ENCODE measurements at places on chromosomes 7 and 10.
A peak's percentile ranks its signal among the peaks of the same experiment; 100 is the strongest.

GRCh38 chr7:45130910-45131309 is 19.4 kb upstream of the TBRG4 start:
- DNase-seq: no peak

DNA sequence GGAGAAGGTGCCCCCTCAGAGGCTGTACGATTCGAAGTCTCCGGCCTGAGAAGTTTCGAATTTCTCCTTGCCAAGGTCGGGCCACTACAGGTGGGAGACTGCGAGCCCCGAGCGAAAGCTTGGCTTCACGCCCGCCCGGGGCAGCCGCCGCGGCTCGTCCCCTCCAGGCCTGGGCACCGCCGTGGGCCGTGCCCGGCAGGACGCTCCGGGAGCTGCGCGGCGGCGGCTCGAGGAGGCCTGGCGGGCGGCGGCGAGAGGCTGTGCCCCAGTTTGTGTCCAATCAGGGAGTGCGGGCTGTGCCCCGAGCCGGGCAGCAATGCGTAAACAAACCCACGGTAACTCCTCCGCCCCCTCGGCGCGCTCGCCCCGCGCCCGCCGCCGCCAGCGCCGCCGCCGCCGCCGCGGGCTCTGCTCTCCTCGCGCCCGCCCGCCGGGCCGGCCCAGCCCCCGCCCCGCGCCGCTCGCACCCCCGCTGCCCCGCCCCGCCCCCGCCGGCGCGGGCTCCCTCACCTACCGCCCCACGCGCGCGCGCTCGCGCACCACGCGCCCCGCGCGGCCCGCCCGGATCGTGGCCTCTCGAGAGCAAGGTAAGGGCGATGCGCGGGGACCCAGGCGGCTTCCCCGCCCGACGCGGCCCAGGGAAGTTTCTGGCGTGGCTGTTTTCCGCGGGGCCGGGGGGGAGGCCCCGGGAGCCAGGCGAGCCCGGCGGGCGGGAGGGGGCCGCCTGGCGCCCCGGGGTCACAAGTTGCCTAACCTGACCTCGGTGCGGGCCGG is 57.8 kb upstream of the PCGF5 start:
- DNase-seq: peak; percentile 32

DNA sequence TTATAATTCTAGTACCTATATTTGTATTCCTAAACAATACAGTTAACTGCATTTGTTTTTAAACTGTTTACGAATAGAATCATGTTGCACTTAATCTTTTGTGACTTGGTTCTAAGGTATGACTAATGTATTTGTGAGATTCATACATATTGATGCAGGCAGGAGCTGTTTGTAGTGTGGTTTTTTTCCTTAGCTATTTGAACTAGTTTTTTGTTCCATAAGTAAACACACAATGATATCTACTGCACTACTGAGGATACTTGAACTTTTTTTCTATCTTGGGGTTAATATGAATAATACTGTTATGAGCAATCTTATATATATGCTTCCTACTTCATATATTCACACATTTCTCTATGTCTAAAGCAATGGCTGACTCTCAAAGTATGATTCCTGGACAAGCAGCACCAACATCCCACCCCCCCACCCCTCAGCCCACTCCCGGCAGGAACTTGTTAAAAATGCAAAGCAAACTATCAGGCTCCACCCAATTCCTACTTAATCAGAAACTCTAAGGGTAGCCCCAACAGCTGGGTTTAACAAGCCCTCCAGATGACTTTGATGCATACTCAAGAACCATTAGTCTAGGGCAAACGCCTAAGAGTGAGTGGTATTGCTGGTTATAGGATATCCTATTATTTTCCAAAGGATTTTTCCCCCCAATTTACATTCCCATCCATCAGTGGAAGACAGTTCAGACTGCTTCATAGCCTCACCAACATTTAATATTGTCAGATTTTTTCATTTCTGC is 25.8 kb downstream of the BRAF start:
- DNase-seq: no peak

- no peak for DNase-seq
Observed at GRCh38 chr7:134184767-134185166, 57.6 kb downstream of the LRGUK start.

- DNase-seq: no peak
Observed at GRCh38 chr10:32169556-32169955, 113.3 kb upstream of the KIF5B start.

DNA sequence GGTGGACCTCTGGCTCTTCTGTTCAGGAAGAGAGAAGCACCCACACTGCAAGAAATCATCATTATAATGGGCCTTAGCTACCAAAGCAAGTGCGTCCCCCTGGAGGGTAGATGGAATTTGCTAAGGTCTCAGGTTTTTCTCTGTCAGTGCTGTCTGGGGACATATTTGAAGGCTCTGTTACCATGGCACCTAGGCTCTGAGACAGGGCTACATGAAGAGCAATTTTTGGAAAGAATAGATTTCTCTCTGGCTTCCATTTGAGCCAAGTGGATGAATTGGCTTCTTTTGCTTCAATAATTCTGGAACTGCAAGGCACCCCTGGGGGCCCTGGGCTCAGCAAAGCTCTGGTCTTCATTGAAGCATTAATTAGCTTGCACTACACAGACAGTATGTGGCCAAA is 349.1 kb upstream of the GALNT17 start:
- no peak for DNase-seq

DNA sequence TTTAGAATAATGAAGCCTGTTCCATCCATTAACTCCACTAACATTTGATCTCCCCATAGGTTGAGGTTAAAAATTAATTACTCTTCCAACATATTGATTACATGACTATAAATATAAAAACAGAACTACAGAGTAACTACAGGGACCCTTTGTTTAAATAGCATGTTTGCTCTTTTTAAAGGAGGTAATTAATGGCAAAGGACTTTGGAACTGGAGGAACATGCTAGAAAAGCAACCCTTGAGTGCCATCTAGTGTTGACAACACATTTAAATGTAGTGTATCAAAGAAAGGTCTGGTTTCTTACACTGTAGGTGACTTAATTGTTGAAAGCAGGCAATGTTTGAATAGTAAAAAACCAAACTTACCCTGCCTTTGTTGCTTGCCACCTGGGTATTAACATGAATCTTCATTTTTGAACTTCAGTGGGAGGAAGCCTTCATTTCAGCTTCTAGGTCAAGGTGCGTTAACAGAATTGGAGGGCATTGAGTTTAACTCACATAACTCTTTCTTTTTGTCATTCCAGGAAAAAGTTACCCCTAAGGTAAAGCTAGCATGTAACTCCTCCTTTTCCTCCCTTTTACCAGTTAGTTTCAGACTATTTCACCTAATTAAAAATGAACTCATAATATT is 52.6 kb upstream of the CAPZA2 start:
- peak; percentile 79 for DNase-seq

GRCh38 chr10:123563581-123563855 is 102.6 kb upstream of the GPR26 start:
- no peak for DNase-seq

- no peak for DNase-seq
Observed at GRCh38 chr7:149884016-149884415, 10.2 kb downstream of the ATP6V0E2 start.

DNA sequence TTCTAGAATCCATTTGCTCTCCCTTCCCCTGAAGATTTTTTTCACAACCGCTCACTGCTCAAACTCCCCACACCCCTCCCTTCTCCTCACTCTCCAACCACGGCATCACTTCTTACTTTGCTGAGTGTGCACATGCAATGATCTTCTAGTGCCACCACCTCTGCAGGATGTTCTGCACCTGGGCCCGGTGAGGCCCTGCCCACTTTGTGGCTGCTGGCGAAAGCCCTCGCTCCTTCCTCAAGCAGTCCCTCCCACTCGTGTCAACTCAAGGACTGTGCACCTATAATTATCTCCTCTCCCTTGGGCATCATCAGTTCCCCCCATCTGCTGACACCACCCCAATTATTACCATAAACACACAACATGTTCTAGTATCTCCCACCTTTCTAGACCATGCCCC is 91.0 kb upstream of the LANCL2 start:
- no peak for DNase-seq

- no peak for DNase-seq
Observed at GRCh38 chr7:149753375-149754233, 19.8 kb downstream of the ZNF467 start.

DNA sequence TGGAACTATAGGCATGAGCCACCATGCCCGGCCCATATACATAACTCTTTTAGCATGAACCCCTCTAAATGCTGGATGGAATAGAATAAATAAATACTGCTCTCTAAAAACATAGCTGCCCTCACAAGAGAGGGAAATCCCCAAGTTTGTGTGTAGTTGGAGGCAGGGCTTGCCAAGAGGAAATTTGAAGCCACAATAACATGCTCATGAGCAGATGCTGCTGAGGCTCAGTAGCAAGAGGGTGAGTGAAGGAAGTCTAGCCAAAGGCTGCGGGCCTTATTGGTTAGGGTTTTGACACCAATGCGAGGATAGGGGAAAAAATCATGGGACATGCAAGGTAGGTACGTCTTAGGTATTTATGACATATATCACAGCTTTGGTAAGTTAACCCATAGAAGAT is 17.3 kb downstream of the TPK1 start:
- DNase-seq: no peak

DNA sequence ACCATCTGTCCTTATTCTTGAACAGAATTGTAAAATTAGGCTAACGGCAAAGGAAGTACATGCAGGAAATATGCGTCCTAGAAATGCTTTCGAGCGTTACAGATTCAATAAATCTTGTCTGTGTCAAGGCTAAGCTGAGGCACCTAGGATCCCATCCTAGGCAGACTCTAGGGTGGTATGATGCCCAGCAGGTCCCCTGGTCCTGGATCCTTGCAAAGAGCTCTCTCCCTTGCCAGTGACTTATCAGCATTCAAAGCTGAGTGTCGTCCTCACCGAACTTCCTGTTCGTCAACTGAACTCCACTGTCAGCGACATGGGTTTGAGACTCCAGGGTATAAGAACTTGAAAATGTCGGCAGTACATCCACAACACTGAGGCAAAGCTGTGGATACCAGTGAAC is 61.5 kb downstream of the AKR1E2 start:
- no peak for DNase-seq

- no peak for DNase-seq
Observed at GRCh38 chr7:54847921-54848320, 88.9 kb upstream of the SEC61G start.

GRCh38 chr10:132743925-132744490 is 41.9 kb downstream of the NKX6-2 start:
- no peak for DNase-seq

- DNase-seq: no peak
Observed at GRCh38 chr7:94444813-94445212, 50.1 kb downstream of the COL1A2 start.

DNA sequence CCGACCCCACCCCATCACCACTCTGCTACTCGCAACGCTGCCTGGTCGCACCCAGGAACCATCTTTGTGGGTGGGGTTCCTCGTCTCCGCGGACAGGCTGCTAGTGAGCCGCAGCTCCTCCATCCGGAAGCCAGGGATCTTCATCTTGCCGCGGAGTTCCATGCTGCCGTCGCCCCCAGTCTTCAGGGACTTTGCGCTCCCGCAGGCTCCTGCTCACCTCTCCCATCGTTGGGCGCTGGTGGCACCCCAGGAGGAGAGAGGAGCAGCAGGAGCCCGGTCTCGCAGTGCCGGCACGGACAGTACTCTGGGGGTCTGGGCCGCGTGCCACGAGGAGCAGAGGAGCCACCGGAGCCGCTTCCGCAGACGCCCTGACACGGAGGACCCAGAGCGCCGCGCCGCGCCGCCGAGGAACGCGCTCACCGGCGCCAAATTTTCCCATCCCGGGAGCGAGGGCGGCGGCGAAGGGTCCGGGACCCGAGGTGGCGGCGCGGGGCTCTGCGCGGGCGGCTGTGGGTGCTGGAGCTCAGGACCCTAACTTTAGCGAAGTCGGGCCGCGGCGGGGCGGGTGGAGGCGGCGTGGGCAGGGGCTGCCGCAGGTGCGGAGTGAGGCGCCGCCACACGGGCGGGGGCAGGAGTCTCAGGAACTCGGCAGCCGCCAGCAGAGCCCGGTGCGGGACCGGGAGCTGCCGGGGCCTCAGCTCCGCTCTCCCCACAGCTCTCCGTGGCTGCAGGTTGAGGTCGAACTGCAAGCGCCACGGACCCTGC is 750.1 kb upstream of the SORCS1 start:
- DNase-seq: no peak

GRCh38 chr7:151078233-151079040 is 2.2 kb downstream of the FASTK start:
- DNase-seq: no peak

- DNase-seq: no peak
Observed at GRCh38 chr10:71575451-71575850, 144.1 kb downstream of the C10orf105 start.

GRCh38 chr7:7919449-7919945 is 49.1 kb upstream of the GLCCI1 start:
- no peak for DNase-seq

GRCh38 chr7:75599244-75599781 is 107.2 kb downstream of the SPDYE5 start:
- DNase-seq: peak; percentile 85

GRCh38 chr10:102140218-102140617 is 7.4 kb downstream of the PPRC1 start:
- DNase-seq: no peak

GRCh38 chr10:2700626-2701305 is 366.6 kb upstream of the PFKP start:
- no peak for DNase-seq

DNA sequence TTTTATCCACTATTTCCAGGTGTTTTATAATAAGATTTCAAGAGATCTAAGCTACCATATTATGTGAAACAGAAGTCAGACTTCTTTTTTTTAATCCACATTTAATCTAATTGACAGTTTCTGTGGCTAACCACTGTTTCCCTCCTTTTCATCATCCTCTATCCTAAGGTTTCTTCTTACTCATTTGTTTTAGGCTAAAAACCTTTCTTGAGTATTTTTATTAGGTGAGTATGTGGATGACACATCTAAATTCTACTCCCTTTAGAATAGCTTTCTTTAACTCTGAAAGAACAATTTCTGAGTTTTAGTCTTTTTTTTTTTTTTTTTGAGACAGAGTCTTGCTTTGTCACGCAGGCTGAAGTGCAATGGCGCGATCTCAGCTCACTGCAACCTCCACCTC is 62.7 kb downstream of the NPY start:
- DNase-seq: no peak

Measured in DMS153 (cell line).